ENCODE measurements at places on chromosomes 2 and 18.

DNA sequence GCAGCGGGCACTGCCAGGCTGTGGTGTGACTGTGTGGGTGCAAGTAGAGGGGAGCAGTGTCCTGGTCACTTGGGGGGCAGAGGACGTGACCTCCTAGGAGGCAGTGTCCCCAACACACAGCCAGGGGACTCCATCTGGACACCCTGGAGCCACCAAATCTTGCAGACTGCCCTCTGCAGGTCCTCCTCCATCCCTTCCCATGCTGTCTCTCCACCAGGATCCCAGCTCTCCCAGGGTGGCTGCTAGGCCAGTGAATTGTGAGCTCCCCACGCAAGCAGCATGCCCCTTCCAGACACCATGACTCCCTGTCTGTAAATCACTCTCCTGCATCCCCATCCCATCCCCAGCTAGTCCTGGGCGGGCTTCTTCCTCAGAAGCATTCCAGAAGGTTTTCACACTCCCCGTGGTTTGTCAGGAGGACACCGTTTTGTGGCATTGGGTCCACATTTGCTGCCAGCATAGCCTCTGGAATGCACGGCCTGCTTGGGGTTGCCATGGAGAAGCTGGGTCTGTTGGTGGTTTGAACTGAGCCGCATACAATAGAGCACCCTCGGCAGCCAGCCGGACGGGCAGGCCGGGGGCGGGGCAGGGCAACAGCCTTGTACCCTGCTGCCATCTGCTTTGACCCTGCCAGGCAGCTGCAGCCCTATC is 210.7 kb downstream of the KLHL29 start:
- DNase-seq, result peak; percentile 60

GRCh38 chr18:8703781-8704301 is 1.5 kb upstream of the MTCL1 start:
- DNase-seq, result no peak

DNA sequence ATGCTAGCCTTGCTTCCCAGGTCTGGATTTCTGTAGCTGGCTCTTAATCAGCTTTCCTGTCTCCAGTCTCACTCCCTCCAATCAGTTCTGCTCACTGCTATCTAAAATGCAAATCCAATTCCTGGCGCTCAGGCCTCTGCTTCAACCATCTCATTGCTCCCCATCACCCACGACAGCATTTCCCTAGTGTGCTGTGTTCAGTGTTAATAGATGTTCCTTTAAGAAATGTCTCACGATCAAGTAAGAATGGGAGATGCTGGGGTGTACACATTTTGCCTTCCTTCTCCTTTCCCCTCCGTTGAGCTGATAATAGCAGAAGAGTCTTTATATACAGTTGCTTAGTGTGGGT is 1.6 kb upstream of the PUM2 start:
- DNase-seq, result no peak

DNA sequence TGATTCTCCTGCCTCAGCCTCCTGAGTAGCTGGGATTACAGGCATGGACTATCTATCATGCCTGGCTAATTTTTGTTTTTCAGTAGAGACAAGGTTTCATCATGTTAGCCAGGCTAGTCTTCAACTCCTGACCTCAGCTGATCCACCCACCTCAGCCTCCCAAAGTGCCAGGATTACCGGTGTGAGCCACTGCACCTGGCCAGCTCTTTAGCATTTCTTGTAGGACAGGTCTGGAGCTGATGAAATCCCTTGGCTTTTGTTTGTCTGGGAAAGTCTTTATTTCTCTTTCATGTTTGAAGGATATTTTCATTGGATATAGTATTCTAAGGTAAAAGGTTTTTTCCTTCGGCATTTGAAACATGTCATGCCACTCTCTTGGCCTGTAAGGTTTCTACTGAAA is 20.2 kb downstream of the VPS54 start:
- DNase-seq, result no peak

DNA sequence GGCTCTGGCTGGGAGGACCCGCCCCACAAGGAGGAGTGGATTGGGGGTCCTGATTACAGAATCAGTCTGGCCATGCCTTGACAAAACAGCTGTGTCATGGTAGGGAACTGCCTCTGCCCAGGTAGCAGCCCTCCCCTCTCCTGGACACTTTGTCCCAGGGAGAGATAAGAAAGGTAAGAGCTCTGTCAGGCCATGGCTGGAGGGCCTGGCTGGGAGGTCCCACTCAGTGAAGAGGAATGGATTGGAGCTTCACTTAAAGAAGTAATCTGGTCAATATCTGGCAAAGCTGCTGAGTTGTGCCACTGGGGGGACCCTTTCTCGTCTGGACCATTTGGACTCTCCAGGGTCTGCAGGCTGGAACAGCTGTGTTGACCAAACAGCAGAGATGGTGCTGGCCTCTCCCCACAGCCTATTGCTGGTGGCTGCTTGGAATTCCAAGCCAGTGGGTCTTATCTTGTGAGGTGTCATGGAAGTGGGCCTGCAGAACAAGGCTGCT is 75.4 kb downstream of the EPC2 start:
- DNase-seq, result no peak

GRCh38 chr2:235384624-235385023 is 109.2 kb upstream of the AGAP1 start:
- DNase-seq, result no peak

DNA sequence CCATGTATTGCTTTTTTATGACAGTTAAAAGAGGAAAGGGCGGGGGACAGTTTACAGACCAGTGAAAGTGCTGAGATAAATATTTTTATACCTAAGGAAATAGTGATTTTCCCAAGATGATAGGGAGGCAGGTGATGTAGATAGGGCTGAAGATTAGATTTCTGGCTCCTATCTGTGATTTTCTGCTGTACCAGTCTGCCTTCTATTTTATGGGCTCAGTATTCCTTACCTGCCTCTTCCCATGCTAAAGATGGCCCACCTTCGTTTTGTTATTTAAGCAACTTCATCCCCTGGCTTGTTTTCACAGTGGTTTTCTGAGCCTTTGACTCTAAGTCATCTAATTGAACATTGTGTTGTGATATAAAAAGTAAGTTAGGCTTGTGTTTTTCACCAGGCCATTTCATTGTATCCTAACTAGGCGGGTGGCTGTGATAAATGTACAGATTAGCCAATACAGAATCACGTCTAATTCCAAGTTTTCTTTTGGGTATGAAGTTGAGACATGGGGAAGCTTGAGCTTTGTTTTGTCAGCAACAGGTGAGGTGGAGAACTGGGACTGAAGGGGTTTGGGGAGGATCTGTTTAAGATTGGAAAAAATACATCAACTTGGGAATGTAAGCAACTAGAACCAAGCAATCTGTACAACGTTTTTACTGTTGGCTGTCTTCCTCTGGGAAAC is 5.2 kb downstream of the RPL37A start:
- DNase-seq, result no peak

- no peak for DNase-seq
These were observed 99.6 kb downstream of the ATL2 start for GRCh38 chr2:38277245-38278116.
